Stimulated activated CD8-positive, alpha-beta memory T cell treated with anti-CD3 and anti-CD28 coated beads, Interleukin-12 subunit alpha, Interleukin-12 subunit beta, amount 100 ng/mL, for 4 hours (primary cell): ENCODE measurements at places on chromosomes 12 and 14.

DNA sequence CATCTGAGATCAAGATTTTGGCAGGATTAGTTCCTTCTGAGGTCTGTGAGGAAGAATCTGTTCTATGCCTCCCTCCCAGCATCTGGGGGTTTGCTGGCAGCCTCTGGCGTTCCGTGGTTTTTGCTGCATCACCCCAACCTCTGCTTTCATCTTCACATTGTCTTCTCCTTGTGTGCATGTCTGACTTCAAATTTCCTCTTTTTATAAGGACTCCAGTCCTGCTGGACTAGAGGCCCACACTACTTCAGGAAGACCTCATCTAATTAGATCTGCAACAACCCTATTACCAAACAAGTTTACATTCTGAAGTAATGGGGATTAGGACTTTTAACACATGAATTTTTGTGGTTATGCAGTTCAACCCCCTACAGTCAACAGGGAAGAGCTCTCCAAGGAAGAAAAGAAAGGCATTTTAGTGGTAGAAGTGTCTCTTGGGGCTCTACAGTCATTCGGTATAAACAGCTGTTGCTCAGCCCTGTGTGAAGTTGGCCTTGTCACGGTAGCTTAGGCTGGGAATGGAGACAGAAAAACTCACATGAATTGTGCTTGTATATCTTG, 89.7 kb downstream of the CAND1 start:
- no peak for DNase-seq

DNA sequence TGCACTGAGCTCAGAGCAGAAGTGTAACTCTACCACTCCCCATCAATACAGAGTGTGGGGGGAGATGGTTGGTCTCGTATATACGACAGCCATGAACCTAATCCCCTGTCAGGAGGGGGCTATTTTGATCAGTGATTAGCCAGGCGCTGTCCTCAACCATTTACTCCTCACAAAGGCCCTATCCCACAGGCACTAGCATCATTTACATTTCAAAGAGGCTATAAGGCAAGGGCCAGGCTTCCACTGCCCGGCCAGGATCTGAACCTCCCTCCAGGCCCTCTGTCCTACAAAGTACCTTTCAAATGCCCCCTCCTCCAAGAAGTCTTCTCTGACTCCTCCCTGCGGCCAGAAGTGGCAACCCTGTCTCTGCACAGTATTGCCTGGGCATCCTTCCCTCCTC, 74.7 kb downstream of the ITPK1 start:
- DNase-seq, result no peak

- DNase-seq, result no peak
These were observed 33.5 kb upstream of the ATP2A2 start for GRCh38 chr12:110247340-110248095.

GRCh38 chr14:64704143-64704742, at the start of gene PLEKHG3:
Gene PLEKHG3 (plus strand): TSS chr14:64704424. CDS start chr14:64727632, 23,208 bp downstream.
- no peak for DNase-seq

DNA sequence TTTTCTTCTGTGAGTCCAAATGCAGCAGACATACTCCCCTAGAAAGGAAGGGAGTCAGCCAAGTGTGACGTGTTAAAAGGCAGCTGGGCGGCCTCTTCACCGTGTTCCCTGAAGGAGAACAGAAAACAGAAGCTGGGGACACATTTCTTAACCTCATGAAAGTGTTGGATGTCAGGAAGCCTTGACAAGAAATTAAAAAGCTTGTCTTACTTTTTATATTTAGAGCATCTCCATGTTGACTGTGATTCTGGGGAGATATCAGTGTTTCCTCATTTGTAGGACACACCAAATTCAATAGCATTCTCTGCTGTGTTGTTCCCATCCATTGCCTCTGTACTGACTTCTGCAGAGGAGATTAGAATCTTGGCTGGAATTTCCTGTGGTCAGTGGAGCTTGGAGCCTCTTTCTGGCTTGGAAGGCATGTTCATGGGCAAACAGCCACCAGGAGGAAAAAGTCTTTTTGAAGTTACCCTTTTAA, 93.7 kb downstream of the RMST start:
- DNase-seq, result no peak

- peak; percentile 32 for DNase-seq
These were observed 261 bp upstream of the RNU7-1 start for GRCh38 chr12:6943389-6943721.

DNA sequence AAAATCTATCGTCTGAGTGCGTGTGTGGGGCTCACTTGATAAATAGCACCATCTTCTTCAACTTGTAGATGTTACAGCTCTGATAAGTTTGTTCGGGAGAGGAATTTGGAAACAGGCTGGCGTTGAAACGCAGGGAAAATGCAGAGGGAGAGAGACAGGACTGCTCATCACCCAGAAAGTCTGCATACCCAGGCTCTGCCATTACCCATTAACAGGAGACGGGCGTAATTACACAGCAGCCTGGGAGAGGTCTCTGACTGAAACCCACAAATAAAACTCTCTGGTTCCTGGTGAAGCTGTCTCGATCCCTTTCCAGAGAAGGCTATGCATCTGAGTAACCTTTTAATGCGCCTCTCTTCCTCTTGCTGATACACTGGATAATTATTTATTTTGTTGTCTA, 547.3 kb downstream of the BCL11B start:
- DNase-seq, result no peak

DNA sequence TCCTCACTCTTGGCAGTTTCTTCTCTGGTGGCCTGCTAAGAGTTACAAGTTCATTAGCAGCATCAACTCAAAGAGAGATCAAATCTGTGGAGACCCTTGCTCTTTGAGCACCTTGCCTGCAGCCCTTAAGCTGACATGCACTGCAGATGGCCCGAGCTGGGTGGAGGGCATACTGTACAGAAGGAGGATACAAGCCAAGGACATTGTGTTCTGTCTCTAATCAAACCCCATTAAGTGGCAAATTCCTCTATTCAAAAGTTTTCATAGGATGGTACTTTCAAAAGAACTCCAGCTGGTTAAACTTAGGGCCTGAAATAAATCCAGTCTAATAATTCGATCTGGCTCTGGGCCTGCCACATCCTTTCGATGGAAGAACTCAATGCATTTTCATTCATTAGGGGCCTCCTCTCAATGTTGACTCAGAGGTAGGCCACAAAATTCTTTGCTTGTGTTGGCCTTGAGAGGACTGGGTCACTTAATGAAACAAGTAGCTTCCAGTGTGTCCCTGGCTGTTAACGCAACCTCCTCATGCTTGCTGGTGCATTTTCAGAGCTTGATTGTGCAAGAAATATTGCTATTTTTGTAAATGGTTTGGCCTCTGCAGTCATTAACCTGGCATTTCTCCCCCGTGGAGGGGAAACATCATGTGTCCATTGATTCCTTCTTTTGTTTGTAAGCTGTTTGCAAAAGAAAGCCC, 318.2 kb downstream of the NUAK1 start:
- DNase-seq, result no peak

GRCh38 chr14:20492486-20492885, 12.9 kb upstream of the RNASE10 start:
- no peak for DNase-seq

DNA sequence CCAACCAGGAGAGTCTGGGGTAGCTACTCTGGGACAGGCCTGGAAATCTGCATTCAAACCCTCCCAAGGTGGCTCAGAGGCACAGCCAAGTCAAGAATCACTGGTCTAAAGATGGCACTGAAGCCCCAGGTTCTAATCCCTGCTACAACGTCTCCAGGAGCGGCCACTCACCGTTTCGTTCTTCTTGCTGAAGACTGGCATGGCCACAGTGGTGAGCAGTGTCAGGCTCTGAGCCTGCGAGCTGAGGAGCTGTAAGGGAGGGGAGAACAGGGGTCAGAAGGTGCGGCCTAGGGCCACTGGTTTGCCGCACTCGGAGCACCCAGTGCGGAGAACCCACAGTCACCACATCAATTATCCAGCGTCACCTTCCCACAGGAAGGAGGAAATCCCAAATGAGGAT, 38.8 kb downstream of the CACNA2D4 start:
- DNase-seq, result no peak

GRCh38 chr14:105500726-105501101, 9.7 kb downstream of the TEDC1 start:
- DNase-seq, result no peak
